ENCODE measurements at places on chromosomes 16 and 17.

DNA sequence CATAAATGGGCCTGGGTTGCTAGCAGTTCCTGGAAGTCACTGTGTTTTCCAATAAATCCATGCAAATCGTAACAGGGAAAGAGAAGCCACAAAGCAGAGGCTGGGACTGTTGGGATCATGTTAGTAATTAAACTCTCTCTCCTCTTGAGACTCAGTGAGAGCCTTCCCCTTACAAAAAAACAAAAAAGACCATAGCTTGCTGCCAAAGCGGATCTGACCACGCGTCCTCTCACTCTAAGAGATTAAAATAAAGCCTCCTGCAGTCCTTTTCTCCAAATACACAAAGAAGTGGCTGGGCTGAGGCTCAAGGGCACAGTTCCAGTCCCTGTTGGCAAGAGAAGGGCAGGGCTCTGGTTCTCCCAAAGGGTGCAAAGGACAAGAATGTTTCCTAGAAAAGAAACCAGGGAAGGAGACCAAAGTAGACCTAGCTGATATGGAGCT is 38.5 kb downstream of the PIGL start:
- H3K36me3 ChIP-seq, result no peaks in the 10 kb centered on the region
- no peak overlapping the region for H3K27ac ChIP-seq
- DNase-seq, result no peak
- no peaks in the 10 kb centered on the region for H3K27me3 ChIP-seq

DNA sequence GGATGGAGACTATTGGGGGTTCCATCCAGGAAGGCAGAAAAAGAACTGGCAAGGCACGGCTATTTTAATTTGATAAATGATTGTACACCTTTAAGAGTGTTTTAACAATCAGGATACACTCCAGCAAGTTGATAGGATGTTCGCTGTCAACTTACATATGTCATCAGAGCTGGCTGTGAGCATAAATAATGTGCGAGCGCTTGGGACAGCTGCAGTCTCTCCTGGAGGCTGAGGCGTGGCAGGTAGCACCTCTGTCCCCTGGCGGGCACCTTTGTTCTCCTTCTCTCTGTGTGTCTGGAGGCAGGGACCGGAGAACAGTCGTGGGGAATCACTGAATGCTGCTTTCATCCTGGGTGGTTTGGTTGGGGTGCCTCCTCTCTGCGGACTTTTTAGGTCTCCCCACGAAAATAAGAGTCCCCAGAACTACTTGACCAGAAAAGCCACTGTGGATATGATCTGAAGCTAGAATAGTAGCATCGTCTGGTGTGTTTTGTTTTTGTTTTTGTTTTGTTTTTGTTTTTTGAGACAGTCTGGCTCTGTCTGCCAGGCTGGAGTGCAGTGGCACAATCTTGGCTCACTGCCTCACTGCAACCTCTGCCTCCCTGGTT is 9.4 kb downstream of the BAHCC1 start:
- H3K4me3 ChIP-seq, result no peak overlapping the region
- peak; percentile 57 for DNase-seq
- H3K27ac ChIP-seq, result no peak overlapping the region
- peaks cover 6% of the 10 kb centered on the region for H3K36me3 ChIP-seq

DNA sequence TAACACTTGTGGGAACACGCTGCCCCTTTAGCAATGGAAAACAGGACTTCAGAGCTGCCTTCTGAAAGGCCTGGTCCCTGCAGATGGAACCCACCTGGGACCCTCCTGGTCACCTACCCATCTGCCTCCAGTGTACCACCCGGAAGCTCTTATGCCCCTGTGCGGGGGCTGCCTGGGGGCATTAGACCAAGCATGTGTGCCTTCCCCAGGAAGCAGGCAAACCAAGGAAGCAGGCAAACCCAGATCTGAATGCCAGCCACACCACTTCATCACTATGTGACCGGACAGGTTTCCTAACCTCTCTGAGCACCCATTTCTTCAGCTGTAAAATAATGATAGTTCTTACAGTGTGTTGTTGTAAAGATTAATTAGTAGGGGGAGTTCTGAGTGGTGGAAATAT is 20.8 kb upstream of the LRRC37A3 start:
- DNase-seq, result no peak
- no peaks in the 10 kb centered on the region for H3K36me3 ChIP-seq
- H3K27me3 ChIP-seq, result no peaks in the 10 kb centered on the region
- no peaks in the 10 kb centered on the region for H3K4me1 ChIP-seq
- H3K4me3 ChIP-seq, result no peak overlapping the region

- H3K4me3 ChIP-seq, result peak within 1 kb of the TSS; percentile 37
- DNase-seq, result peak; percentile 64
- H3K4me1 ChIP-seq, result peaks cover 19% of the 10 kb centered on the region
- no peaks in the 10 kb centered on the region for H3K36me3 ChIP-seq
Observed at GRCh38 chr16:19167710-19168370, at the start of gene SYT17. SYT17 (plus strand) TSS chr16:19168240; CDS start chr16:19168647, 407 bp downstream.

DNA sequence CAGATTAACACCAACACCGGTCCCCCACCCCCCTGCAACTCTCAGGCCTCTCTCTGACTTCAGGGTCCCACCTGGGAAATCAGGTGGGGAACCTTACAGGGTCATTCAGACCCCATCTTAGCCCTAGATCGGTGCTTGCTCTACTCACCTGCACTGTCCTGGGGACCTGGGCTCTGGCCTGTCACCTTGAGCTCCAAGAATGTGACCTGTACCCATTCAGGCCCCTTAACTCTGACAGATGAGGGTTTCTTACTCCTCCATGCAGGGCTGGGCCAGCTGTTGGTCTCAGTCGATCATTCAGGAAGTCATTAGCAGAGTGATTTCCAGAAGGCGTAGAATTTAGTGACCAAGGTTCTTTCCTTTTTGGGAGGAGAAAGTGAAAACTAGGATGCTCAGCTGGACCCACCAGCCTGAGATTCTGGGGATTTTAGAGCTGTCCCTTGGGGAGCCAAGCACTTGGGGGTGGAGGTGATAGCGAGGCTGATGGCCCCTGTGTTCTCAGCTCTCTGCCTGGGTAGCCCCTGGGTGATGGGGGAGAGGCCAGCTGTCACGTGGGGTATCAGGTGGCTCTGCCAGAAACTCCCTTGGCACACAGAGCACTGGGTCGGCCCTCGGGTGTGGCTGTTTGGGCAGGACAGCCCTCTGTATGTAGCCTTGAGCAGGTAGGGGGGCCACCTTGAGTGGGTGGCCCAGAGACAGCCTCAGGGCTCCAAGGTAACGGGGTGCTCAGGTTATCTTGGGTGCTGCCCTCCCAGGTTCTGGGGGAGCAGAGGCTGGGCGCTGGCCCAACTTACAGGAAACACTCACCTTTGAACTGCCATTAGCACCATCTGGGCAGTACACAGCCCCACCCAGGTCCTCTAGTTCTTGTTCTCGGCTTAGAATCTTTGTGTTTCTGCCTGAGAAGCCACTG is 724 bp downstream of the MVP start:
- peaks cover 37% of the 10 kb centered on the region for H3K36me3 ChIP-seq
- H3K4me3 ChIP-seq, result peak overlapping the region; percentile 46

- H3K27me3 ChIP-seq, result no peaks in the 10 kb centered on the region
- no peak overlapping the region for H3K27ac ChIP-seq
- H3K4me1 ChIP-seq, result peaks cover 11% of the 10 kb centered on the region
- peak overlapping the region; percentile 98 for H3K4me3 ChIP-seq
- peaks cover 18% of the 10 kb centered on the region for H3K36me3 ChIP-seq
Observed at GRCh38 chr17:82752371-82753200, 721 bp downstream of the TBCD start.

- H3K27me3 ChIP-seq, result 0 out of 2 replicates have a peak, but pooled peaks cover 4% of the 10 kb centered on the region
- DNase-seq, result no peak
- H3K36me3 ChIP-seq, result peaks cover 74% of the 10 kb centered on the region
- no peaks in the 10 kb centered on the region for H3K4me1 ChIP-seq
Observed at GRCh38 chr16:87409153-87409552, 17.0 kb downstream of the MAP1LC3B start.

GRCh38 chr16:69725480-69726312 is 664 bp downstream of the NQO1 start:
- peak overlapping the region; percentile 97 for H3K27ac ChIP-seq
- peak overlapping the region; percentile 35 for H3K4me3 ChIP-seq
- H3K27me3 ChIP-seq, result no peaks in the 10 kb centered on the region
- peaks cover 15% of the 10 kb centered on the region for H3K36me3 ChIP-seq
- H3K4me1 ChIP-seq, result peaks cover 31% of the 10 kb centered on the region

DNA sequence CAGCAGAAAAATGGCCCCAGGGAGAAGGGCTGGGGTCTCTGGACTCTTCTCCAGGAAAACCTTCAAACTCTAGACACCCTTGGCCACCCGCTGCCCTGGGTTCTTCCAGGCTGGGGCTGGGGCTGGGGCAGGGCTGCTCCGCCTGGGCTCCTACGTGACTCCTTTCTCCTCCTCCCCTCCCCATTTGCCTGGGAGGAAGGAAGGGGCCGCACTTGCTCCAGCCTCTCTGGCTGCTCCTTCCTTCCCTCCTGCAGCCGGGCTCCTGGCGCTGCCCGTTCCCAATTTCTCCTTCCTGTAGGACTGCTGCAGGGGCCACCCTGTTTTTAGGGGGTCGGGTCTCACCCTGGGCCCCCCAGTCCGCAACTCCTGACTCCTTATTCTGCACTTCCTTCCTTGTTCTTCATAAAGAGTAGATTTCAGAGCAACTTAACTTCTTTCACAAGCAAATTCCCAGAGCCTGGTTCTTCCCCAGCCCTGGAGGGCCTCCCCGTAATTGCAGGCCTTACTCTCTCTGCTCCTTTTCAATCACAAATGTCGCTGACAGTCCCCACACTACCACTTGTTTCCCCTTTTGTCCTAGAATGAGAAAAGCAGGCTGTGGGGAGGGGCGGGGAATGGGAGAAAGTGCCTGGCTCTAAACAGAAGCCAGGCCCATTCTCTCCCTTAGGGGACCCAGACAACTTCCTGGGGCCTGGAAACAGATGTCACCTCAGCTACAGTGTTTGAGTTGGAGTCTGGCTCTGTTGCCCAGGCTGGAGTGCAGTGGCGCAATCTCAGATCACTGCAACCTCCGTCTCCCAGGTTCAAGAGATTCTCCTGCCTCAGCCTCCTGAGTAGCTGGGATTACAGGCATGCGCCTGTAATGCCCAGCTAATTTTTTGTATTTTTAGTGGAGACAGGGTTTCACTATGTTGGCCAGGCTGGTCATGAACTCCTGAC is 137.8 kb downstream of the ENGASE start:
- no peak overlapping the region for H3K27ac ChIP-seq
- no peaks in the 10 kb centered on the region for H3K4me1 ChIP-seq
- H3K27me3 ChIP-seq, result peaks cover 95% of the 10 kb centered on the region
- H3K36me3 ChIP-seq, result no peaks in the 10 kb centered on the region
- no peak for DNase-seq

GRCh38 chr16:81401035-81401950 is 43.3 kb upstream of the CMIP start:
- no peak for DNase-seq
- no peaks in the 10 kb centered on the region for H3K36me3 ChIP-seq
- H3K4me3 ChIP-seq, result no peak overlapping the region
- peaks cover 18% of the 10 kb centered on the region for H3K4me1 ChIP-seq

DNA sequence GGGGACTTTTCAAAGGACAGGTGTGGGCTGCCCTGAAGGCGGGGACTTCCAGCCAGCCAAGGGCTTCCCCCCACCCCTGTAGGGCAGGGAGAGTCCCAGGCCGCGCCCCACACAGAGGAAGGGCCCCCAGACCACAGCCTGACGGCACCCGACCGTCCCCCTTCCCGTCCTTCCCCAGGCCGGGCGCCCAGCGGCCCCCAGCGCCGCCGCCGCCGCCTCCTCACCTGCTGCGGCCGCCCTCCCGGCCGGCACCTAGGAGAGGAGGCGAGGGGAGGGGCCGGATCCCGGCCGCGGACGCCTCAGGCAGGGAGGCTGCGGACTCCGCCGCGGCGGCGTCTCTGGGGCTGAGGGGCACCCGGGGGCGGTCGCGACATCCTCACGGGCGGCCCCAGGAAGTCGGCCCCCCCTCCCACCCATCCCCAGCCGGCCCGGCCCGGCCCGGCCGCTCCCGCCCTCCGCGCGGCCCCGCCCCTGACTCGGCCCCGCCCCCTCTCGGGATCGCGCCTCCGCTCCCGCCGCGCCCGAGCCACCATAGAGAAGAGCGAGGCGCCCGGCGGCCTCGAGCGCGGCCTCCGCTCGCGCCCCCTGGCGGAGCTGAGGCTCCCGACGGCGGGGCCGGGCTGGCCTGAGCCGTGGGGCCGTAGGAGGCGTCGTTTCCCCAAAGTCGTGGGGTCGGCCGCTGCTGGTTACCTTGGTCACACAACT is 25.5 kb upstream of the RFFL start:
- H3K27ac ChIP-seq, result peak overlapping the region; percentile 72
- no peaks in the 10 kb centered on the region for H3K27me3 ChIP-seq
- peak; percentile 69 for DNase-seq
- peak overlapping the region; percentile 85 for H3K4me3 ChIP-seq
- H3K36me3 ChIP-seq, result 0 out of 2 replicates have a peak, but pooled peaks cover 3% of the 10 kb centered on the region

Measured in SJSA1 (cell line).